Left cardiac atrium (tissue), 4 donors: ENCODE measurements at places on chromosomes 1 and 21. TPM values are rescaled to one million over a fixed set of nuclear protein-coding genes. Genes with fewer than 3 reads are reported as not detected.

The WNT3A gene
- total RNA-seq = not detected

DNA sequence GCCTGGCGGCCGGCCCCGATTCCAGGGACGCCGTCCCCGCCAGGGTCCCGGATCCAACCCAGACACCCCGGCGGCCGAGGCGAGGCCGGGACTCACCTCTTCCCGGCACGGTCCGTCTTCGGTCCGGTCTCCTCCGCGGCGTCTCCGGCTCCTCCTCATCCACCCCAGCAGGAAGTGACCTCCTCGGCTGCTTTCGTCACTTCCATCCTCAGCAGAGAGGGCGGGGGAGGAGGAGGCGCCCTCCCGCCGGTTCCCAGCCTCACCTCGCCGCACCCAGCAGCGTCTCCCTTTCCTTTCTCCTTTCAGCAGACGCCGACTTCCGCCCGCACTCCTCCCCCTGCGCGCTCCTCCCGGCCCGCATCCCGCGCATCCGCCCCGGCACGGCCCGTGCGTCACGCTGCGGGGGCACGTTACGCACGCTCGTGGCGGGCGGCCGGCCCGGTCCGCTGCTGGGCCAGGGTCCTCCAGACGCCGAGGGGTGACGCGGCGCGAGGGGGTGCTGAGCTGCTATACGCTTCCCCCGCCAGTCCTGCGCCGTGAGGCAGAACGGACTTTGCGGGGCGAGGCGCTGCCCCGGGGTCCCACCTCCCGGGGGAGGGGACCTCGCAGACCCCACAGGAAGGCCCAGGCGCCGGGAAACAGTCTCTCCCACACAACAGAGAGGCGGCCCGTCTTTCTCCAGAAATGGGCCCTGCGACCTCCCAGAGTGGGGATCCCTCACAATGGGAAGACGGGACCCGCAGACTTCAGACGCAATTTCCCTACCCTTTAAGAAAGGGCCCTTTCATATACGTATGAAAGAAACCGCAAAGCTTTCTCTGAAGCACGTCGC, at the start of gene ETV3:
Gene ETV3, minus strand, starts transcription at position 176 of the 832 bp plus-strand sequence. CDS start 2,043 bp downstream, outside the sequence.
- DNase-seq = peak; percentile 92

GRCh38 chr21:45411810-45412206, 6.8 kb downstream of the COL18A1 start:
- DNase-seq = no peak

GRCh38 chr1:234958706-234959657, 169.7 kb downstream of the TOMM20 start:
- no peak for DNase-seq

The CYP4A11 gene
- not detected for total RNA-seq

- DNase-seq = no peak
These were observed 70.1 kb upstream of the NTPCR start for GRCh38 chr1:232880354-232880753.

DNA sequence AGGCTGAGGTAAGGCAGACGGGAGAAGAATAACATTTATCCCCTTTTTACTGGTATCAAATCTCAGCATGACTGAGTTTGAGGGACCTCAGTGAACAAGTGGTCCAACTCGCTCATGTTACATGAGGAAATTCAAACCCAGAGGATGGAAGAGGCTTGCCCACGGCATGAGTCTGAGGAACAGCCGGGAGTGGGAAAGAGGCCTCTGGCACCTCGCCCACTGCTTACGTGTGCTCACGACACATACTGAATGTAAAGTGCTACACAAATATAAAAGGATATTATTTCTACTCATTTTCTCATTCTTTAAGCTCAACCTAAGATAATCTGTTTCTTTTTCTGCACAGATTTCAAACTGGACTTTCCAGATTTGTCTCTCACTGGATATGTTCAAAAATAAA, 14.7 kb downstream of the BEND5 start:
- no peak for DNase-seq

The OR6K3 gene
- total RNA-seq = not detected

The LCE1B gene
- not detected for total RNA-seq

- no peak for DNase-seq
These were observed 11.3 kb upstream of the LSS start for GRCh38 chr21:46239817-46240325.

The TCHH gene
- 0.08 TPM for total RNA-seq

The KRTAP6-2 gene
- not detected for total RNA-seq

The RHD gene
- total RNA-seq = not detected

- no peak for DNase-seq
These were observed 50.7 kb upstream of the SPOCD1 start for GRCh38 chr1:31866450-31867032.

The SELL gene
- total RNA-seq = 4.7 TPM

GRCh38 chr1:14254251-14254650, 344.2 kb upstream of the KAZN start:
- DNase-seq = no peak

The LHX8 gene
- total RNA-seq = not detected

GRCh38 chr1:30323841-30324240, 399.5 kb downstream of the MATN1 start:
- no peak for DNase-seq

DNA sequence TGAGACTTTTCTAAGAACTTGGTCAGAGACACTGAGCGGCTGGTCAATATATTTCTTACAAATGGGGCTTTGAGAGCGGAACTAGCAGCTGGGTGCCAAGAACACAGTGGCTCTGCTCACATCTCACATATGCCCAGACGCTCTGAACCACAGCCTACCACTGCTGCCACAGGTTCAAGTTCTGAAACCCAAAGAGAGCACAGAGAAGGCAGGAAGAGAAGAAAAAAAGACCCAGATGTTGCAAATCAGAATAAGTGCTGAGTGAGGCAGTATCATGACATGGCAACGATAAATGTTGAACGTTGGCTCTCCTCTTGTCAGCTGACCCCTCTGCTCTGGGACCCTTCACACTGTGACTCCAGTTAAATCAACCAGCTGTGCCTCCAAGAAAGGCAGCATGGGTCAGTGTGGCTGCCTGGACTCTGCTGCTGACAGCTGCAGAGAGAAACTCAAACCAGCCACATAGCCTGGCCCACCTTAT, 26.4 kb downstream of the HIVEP3 start:
- DNase-seq = no peak

The TFF2 gene
- total RNA-seq = not detected

The LRRC39 gene
- 102 TPM for total RNA-seq

- no peak for DNase-seq
These were observed 51.3 kb downstream of the SSBP3 start for GRCh38 chr1:54354899-54355298.

The WNT9A gene
- total RNA-seq = 1.1 TPM

The CDCP2 gene
- total RNA-seq = not detected

DNA sequence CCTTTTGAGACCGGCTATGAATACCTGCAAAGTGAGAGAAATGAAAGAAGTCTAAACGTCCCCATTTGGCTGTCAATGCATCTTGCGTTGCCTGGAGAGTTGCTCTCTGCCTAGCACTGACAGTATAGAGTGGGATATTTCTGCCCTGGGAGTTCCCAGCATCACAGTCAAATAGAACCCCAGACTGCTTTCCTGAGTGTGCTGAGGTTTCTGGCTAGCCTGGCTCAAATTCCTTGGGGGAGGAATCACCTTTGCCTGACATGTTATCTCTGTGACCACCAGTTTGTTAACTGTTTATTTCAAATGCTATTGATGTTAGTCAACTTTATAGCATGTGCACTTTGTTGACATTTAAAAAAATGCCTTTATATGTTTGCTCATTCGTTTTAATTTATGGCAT, 212.0 kb upstream of the FAM78B start:
- no peak for DNase-seq
